Hematopoietic multipotent progenitor cell treated with erythropoietin and hydrocortisone succinate and interleukin-3 and kit ligand, for 15 days (in vitro differentiated cells): ENCODE measurements at places on chromosomes 12 and 14.
A peak's percentile ranks its signal among the peaks of the same experiment; 100 is the strongest.

DNA sequence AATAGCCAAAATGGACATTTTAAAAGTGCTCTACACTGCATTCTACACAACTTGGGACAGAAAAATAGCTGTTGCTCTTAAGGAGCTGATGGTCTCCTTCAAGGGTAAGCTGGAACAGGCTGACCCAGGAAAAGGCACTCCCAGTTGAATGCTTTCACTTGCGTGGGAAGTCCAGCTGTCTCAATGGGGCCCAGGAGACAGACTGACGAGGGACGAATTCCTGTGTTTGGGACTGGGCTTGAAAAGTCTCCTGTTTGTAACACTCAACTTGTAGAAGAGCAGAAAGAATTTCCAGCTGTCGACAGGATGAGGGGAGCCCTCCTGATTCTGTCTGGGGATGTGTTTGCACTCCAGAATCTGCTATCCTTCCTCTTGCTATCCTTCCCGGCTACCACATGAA, 180.8 kb downstream of the ZFP36L1 start:
- no peak for DNase-seq

DNA sequence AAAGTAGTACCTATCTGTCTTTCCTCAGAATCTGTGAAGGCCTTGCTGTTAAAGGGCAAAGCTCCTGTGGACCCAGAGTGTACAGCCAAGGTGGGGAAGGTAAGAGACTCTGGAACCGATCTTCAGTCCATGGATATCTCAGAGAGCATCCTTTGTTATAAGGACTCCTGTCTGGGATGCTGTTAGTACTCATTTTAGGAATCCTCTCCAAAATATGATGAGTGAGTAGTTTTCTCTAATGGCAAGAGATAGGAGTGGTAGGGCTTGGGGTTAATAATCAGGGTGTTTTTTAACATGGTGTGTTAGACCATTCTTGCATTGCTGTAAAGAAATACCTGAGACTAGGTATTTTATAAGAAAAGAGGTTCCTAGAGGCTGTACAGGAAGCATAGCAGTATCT, 1.9 kb downstream of the PARP2 start:
- no peak for DNase-seq

DNA sequence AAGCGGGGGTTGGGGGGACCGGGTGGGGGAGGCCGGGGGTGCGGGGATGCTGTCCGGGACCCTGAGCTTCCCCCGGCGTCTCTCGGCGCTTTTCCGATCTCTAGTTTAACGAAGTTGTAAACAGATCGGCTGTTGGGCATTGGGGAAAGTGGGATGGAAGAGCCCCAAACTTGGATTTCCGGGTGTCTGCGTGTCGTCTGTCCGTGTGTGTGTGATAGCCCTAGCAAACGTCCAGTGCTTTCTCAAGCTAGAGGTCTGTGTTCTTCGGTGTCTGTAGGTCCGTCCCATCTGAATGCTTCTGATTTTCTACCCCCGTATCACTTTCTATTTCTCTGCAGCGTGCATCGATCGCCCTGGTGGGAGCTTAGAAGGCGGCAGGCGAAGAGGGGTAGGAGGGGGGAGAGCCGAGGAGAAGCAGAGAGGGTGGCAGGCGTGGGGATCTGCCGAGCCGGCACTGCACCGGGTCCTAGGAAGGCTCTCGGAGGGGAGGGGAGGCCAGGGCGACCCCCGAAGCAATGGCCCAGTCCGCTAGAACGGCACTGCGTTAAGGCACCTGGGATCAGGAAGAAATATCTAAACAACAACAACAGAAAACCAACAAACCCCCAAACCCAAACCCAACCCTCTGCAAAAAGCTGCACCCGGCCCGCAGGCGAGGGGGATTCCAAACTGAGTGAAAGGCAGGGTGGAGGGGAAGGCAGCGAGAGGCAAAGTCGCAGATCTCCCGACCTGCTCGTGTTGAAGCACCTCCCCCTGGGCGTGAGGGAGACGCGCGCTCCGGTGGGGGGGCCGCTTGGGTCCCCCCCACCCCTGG, 1.0 kb downstream of the KCNA1 start:
- no peak for DNase-seq

DNA sequence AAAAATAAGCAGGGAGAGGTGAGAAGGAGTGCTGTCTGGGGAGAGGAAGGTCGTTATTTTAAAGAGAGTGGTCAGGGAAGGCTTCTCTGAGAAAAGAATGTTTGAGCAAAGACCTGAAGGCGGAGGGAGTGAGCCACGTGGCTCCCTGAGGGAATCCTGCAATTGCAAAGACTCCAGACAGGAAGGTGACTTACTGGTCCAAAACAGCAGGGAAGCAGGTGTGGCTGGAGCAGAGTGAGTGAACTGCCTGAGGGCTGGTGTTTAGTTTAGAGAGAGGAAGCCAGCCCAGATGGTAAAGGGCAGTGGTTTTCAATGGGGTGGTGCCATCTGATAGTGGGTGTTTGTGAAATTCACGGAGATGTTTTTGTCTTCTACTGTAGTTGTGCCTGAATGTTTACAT, 58.8 kb upstream of the LTA4H start:
- DNase-seq: no peak

DNA sequence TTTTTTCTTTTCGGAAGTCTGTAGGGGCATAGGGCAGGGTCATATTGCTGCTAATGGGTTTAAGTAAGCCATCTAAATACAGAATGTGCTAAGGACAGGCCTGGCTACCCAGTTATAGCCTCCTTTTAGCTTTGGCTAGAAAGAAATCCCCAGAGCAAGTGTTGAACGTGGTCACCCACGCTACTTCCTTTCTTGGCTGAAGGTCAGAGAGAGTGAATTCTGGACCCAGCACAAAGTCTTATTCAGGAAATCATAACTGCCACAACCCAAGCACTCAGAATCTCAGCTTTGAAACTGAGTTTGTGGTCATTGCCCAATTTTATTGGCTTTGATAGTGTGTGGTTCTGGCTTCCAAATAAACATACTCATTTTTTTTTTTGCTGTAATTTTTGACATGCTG, 542.1 kb upstream of the ATP2B1 start:
- no peak for DNase-seq

- no peak for DNase-seq
These were observed 12.5 kb downstream of the PRDM4 start for GRCh38 chr12:107748472-107748871.

GRCh38 chr12:123983822-123984485, 10.9 kb downstream of the ZNF664 start:
- peak; percentile 56 for DNase-seq

DNA sequence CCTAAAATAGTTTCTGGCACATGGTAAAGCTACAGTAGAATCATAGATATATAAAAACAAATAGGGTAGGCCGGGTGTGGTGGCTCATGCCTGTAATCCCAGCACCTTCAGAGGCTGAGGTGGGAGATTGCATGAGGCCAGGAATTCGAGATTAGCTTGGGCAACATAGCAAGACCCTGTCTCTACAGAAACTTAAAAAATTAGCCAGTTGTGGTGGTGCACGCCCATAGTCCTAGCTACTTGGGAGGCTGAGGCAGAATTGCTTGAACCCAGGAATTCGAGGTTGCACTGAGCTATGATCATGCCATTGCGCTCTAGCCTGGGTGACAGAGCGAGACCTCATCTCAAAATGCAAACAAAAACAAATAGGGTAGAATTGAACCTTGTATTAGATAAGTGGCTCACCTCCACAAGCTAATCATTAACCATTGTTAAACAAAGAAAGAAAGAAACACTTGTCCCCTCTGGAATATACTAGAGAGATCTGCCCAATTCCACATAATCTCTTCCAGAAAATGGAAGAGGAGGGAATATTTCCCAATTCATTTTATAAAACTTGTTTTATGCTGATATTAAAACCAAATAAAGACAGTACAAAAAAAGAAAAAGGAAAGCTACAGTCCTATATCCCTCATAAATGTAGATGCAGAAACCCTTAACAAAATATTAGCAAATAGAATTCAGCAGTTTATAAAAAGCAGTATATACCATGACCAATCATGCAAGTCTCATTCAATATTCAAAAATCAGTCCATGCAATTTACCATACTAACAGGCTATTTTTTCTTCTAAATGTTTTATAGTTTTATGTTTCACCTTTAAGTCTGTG, 22.7 kb upstream of the DHRS2 start:
- DNase-seq: no peak

- no peak for DNase-seq
These were observed 520.7 kb downstream of the TRHDE start for GRCh38 chr12:72792889-72793288.

- no peak for DNase-seq
These were observed 11.0 kb downstream of the PRPH start for GRCh38 chr12:49305762-49306510.

DNA sequence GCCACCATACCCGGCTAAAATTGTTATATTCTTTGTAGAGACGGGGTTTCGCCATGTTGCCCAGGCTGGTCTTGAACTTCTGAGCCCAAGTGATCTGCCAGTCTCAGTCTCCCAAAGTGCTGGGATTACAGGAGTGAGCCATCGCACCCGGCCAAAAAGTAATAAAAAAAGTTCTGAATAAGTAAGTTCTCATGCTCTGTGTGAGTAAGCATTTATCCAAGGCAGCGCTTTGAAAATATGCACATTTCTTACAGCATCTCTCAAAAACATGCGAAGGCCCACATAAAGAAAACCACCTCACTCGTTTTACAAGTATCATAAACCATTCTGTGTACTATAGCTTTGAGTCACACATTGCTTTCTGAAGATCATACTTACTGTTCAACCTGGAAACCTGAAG, 8.6 kb downstream of the GIT2 start:
- DNase-seq: no peak

DNA sequence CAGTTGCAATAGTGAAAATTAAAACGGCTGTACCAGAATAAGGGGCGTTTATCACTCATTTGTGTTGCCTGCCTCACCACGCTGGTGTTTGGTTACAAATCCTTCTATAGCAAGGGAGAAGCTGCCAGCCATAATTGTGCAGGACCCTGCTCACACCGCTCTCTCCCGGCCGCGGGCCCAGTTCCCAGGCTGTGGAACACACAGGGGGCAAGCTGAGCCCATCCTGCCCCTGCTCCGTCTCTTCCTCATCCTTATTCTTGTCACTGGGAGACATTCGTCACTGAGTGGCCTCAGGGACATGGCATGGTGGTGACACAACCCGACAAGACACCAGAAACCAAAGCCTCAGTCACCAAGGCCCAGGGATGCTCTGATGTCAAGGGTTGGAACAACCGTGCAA, 116.3 kb upstream of the FKBP4 start:
- no peak for DNase-seq

DNA sequence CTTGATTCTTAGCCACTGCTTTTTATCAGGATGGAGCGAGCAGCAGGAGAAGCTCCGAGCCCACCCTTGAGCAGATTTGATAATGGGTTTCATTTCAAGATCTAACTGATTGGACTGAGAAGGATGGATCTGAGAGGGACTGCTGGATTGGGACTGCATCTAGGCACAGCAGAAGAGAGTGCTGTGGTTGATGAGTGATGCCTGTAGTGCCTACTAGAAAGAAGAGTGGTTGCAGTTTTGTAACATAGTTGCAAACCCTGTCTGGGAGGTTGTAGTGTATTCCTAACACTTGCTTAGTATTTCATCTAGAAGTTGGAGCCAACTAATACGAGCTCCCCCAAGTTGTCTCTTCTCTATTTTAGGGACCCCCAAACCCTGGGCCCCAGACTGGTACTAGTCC, 88.7 kb downstream of the ASCL1 start:
- no peak for DNase-seq

DNA sequence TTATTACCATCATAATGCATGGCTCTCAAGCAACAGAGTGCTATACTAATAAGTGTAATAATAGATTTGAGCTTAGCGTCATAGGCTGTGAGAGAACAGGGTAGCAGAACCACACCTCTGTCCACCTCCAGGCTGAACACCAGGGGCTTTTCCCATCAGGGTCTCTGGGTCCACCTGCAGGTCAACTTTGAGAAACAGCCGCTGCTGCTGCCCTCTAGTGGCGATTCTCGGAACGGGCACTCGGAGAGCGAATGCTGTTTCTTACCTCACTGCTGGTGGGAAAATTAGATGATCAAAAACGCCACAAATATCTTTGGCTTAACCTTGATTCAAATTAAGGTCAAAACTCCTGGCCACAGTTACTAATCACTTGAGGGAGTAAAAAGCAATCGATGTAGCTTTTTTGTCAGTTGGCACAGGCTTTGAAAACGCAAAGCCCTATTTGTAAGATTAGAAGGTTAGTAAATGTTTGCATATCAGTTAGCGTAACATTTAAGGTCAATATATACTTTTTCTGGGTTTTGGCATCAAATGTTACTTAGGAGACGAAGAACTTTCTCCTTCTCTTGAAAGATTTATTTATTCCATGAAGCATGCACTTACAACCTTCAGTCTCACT, 127.9 kb upstream of the TMEM132D start:
- peak; percentile 45 for DNase-seq

DNA sequence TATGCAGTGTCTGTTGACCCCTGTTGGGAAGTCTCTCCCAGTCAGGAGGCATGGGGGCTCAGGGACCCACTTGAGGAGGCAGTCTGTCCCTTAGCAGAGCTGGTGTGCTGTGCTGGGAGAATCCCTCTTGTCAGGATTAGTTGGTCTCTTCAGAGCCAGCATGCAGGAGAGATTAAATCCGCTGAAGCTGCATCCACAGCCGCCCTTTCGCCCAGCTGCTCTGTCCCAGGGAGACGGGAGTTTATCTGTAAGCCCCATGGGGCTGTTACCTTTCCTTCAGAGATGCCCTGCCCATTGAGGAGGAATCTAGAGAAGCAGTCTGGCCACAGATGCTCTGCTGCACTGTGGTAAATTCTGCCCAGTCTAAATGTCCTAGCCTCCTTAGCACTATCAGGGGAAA, 13.1 kb upstream of the KLRC1 start:
- no peak for DNase-seq

GRCh38 chr14:87999277-87999676, 5.7 kb upstream of the GPR65 start:
- no peak for DNase-seq

- DNase-seq: no peak
These were observed 99.6 kb downstream of the DYRK2 start for GRCh38 chr12:67747869-67748742.

GRCh38 chr14:56474419-56475022, 105.1 kb upstream of the TMEM260 start:
- peak; percentile 33 for DNase-seq

GRCh38 chr14:64178814-64179213, 115.4 kb downstream of the ESR2 start:
- peak; percentile 12 for DNase-seq

DNA sequence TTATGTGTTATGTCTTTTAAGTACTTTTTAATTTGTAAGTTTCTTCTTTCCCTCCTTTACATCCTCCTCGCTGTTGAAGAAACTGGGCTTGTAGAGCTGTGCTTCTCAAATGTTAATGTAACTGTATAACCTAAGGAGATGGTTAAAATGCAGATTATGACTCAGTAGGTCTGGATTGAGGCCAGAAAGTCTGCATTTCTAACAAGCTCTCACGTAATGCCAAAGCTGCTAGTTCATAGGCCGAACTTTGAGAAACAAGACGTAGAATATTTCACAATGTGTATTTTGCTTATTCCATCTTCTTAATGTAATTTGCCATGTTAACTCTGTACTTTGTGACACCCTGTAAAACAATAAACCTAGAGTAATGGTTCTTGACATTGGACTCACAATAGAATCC, 193.3 kb upstream of the SYT1 start:
- no peak for DNase-seq

GRCh38 chr14:38873941-38874612, 229.0 kb downstream of the SEC23A start:
- DNase-seq: no peak
